ENCODE measurements at places on chromosomes 2 and 18.
A peak's percentile ranks its signal among the peaks of the same experiment; 100 is the strongest.

DNA sequence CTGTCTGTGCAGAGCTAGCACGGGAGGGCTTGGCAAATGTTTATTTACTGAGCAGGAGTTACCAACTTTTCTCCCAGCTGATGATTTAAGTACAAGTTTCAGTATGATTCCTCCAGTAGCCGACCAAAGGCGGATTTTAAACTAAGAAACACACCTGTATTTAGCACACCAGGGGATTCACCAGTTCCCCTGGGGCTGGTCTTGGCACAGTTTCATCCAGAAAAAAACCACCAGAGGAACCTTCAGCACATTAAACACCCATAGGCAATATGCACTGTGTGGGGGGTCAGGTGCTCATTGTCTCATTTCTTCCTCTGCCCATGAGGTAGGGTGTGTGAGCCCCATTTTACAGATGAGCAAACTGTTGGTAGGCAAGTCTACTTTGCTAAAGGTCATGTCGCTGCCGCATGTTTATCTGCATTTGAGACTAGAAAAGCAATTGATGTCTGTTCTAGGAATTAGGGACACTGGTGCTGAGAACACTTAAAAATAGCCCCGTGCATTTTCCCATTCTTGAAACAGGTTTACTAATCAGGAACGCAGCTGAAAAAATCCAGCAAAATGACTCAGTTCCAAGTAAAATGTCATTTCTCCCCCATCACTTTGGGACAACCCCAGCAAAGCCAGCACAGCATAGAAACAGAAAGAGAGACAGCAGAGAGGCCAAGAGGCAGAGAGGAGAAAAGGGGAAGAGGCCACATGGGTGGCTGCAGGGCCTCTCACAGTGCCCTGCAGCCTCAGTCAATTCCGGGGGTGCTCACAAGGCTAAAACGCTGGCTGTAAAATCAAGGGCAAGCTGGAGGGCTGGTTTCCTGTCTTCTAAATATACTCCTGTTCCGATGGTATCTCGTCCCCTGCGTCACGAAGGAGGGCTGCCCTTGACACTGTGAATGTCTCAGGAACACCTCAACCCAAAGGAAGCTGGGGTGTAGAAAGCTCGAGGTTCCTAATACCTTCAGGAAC, 166.8 kb upstream of the ID2 start:
- DNase-seq, result peak; percentile 87

DNA sequence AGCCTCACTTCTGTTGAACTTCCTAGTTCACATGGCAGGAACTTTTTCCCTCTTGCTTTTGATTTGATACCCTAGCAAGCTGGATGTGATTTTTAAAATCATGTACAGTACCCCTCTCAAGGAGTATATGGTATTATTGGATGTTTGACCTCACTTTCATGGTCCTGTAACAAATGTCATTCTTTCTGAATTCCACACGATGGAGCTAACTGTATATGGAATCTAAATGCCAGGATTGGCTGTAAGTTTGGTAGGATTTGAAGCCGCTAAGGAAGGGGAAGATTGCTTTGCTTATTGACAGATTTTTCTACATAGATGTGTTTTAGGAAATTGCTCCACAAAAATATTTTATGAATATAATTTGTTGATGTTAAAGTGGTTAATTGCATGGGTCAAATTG, 18.3 kb downstream of the MAIP1 start:
- DNase-seq, result no peak

- no peak for DNase-seq
Measured at GRCh38 chr2:237551071-237551574, 15.3 kb upstream of the PRLH start.

GRCh38 chr18:72588360-72588759, 44.2 kb upstream of the CBLN2 start:
- no peak for DNase-seq

DNA sequence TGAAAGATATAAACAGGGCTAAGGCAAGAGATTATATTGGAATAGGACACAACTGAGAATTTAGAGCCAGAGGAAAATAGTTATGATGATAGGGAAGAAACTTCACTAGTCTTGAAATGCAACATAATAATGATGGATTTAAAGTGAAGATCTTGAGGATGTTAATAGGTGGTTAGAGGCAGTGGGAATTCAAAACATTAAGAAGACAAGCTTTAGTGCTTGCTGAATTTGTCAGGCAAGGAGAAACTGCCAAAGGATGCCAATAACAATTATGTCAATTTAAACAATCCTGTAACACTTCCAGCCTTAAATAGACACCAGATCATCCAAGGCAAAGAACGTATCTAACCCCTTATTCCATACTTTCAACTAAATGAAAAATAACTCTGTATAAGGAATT, 330.1 kb downstream of the ERBB4 start:
- DNase-seq, result no peak

GRCh38 chr2:168470320-168471162, 14.5 kb downstream of the CERS6 start:
- DNase-seq, result no peak

GRCh38 chr2:26540306-26540705, 62.4 kb upstream of the OTOF start:
- DNase-seq, result no peak

GRCh38 chr18:74081966-74082741, 65.5 kb downstream of the FBXO15 start:
- DNase-seq, result peak; percentile 84

DNA sequence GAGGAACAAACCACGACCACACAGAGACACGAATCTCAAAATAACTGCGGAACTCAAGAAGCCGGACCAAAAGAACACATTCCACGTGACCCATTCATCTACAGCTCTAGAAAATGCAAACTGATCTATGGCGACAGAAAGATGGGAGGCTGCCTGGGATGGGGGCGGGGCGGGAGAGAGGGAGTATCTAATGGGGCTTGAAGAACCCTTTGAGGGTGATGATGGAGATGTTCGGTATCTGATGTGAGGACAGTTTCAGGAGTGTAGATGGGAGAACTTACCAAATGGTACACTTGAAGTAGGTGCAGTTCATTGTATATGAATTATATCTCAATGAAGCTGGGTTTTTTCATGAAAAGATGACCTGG, 34.6 kb upstream of the KLF11 start:
- no peak for DNase-seq

GRCh38 chr18:7896161-7896560, 329.0 kb downstream of the PTPRM start:
- DNase-seq, result no peak

- no peak for DNase-seq
Measured at GRCh38 chr2:231110551-231110950, 14.3 kb downstream of the HTR2B start.

DNA sequence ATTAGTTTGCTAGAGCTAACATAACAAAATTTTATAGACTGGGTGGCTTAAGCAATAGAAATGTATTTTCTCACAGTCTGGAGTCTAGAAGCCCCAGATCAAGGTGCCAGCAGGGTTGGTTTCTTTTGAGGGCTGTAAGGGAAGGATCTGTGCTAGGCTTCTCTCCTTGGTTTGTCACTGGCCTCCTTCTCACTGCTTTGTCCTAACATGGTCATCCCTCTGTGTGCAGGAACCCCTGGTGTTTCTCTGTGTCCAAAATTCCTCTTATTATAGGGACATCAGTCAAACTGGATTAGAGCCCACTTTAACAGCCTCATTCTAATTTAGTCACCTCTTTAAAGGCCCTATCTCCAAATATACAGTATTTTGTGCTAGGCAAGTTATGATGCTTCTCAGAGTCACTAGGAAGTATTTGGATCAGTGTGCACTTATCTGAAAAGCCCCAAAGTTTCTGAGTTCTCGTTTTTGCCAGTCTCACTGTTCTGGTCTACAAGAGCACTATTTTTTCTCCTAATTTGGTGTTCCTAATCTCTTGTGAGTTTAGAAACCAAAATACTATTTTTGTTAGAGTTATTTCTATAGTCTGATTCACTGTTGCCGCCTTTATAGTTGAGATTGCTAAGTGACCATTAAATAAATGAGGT, 29.0 kb downstream of the ZC3H6 start:
- DNase-seq, result no peak

- DNase-seq, result no peak
Measured at GRCh38 chr2:37842732-37843440, 82.2 kb upstream of the RMDN2 start.

DNA sequence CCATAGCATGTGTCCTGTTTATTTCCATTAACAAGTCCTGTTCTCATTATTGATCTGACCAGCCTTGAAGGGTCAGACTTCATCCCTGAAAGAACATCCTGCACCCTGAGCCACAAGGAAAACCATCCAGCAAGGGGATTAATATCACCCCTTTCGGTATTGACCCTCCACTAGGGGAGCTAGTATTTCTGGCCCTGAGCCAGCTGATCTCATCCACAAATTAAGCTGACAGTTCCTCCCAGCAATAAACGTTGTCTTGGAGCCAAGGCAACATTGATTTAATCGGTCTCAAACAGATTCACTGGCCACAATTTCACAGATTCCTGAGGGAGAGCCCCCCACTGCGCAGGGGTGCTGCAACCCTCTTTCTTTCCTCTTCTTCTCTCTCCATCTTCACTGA, 353.1 kb upstream of the FANCL start:
- DNase-seq, result peak; percentile 4

GRCh38 chr2:239938651-239939486, 86.3 kb downstream of the NDUFA10 start:
- no peak for DNase-seq

- no peak for DNase-seq
Measured at GRCh38 chr2:232533944-232534710, 5.4 kb upstream of the CHRNG start.

DNA sequence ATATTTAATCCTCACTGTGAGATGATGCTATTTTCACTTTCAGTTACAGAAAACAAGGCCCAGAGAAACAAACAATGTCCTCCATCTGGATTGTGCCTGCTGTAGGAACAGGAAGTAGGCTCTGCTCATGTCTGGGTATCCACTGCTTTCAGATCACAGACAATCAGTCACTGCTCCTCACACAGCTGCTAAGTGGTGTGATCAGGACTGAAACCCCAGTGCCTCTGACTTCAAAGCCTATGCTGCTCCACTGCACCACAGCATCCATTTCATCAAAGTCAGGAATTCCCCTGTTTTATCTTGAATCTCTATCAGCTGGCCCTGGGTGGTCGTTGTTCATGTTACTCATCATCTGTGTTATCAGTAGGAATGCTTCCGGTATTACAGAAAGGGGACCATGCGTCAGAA, 303.8 kb upstream of the TRIB2 start:
- peak; percentile 70 for DNase-seq

DNA sequence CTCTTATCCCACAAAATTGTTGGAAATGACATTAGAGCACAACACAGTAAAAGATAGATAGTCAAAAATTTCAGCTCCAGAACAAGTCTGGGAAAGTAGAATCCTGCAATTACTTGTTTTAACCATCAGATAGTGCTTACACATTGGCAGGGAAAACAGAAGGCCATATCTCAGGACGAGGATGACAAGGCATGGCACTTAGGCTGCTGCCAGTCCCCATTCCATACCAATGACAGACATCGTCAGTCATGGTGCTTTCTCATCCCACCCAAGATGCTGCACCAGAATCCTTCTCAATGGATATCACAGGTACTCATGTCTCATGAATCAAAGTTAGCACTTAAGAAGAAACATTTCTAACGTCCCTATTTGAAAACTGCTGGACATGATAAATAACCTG, 187.3 kb downstream of the NCKAP5 start:
- DNase-seq, result no peak

DNA sequence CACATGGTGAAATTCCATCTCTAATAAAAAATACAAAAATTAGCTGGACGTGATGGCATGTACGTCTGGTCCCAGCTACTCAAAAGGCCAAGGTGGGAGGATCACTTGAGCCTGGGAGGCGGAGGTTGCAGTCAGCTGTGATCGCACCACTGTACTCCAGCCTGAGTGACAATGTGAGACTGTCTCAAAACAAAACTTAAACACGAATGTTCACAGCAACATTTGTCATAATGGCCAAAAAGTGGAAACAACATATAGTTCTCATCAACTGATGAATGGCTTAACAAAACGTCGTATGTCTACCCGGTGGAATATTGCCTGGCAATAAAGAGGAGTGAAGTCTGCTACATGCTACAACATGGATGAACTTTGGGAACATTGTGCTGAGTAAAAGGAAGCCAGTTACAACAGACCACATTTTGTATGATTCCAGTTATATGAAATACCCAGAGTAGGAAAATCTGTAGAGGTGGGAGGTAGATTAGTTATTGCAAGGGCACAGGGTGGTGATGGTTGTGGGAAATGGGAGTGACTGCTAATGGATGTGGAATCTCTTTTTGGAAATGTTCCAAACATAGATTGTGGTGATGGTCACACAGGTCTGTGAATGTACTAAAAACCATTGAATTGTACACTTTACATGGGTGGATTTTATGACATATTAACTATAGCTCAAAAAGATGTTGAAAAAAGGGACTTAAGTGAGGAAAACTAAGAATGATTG, 478.2 kb downstream of the PTPRM start:
- DNase-seq, result no peak

GRCh38 chr2:9380702-9381628, 42.4 kb downstream of the ITGB1BP1 start:
- no peak for DNase-seq

GRCh38 chr2:215697003-215697402, 261.1 kb upstream of the FN1 start:
- DNase-seq, result no peak

DNA sequence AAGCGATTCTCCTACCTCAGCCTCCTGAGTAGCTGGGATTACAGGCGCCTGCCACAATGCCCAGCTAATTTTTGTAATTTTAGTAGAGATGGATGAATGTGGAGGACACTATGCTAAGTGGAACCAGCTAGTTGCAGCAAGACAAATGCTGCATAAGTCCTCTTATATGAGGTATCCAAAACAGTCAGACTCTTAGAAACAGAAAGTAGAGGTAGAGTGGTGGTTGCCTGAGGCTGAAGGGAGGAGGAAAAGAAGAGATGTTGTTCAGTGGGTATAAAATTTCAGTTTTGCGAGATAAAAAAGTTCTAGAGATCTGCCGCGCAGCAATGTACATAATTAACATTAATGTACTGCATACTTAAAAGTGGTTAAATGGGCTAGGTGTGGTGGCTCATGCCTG, 145.3 kb upstream of the SPRED2 start:
- DNase-seq, result no peak

- DNase-seq, result no peak
Measured at GRCh38 chr2:199147216-199147615, 310.5 kb downstream of the SATB2 start.

- no peak for DNase-seq
Measured at GRCh38 chr2:20582600-20583221, 68.2 kb downstream of the HS1BP3 start.

GRCh38 chr2:84495539-84496146, 20.7 kb upstream of the DNAH6 start:
- DNase-seq, result peak; percentile 37

DNA sequence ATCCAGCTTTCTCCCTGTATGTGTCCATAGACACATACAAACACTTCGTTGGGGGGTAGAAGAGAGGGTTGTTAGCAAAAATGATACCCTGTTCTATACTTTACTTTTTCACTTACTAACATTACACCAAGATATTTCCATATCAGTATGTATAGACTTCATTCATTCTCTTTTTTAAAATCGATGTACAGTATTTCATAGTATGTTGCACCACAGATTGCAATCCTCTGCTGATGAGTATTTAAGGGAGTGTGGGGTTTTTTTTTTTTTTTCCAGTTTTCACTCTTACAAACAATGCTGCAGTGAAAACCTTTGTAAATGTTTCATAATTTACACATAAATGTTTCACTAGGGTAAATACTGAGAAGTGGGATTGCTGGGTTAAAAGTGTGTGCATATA, 402.3 kb downstream of the LRATD1 start:
- no peak for DNase-seq

- DNase-seq, result no peak
Measured at GRCh38 chr2:36097022-36097421, 258.6 kb upstream of the CRIM1 start.

- DNase-seq, result no peak
Measured at GRCh38 chr18:8803957-8804356, 98.6 kb downstream of the MTCL1 start.

- no peak for DNase-seq
Measured at GRCh38 chr18:23144640-23145039, 9.4 kb downstream of the CABLES1 start.

Data from activated CD8-positive, alpha-beta T cell treated with anti-CD3 and anti-CD28 coated beads for 36 hours (primary cell).